H4 (cell line): ENCODE measurements at places on chromosomes 7 and 10. TPM values are rescaled to one million over a fixed set of nuclear protein-coding genes. Genes with fewer than 3 reads are reported as not detected.

- DNase-seq: no peak
Observed at GRCh38 chr10:69086001-69086509, 1.8 kb upstream of the SRGN start.

GRCh38 chr7:47627580-47628283 is 45.8 kb upstream of the TNS3 start:
- DNase-seq: no peak

GRCh38 chr10:124942317-124943169 is 620 bp downstream of the ZRANB1 start:
- no peak for DNase-seq

GRCh38 chr7:112596981-112597380 is 116.2 kb downstream of the LSMEM1 start:
- no peak for DNase-seq

GRCh38 chr7:136117539-136117938 is 140.4 kb upstream of the MTPN start:
- DNase-seq: no peak

GRCh38 chr7:132750096-132750495 is 173.8 kb upstream of the PLXNA4 start:
- DNase-seq: no peak

GRCh38 chr10:90804354-90804753 is 53.5 kb downstream of the HTR7 start:
- DNase-seq: no peak

GRCh38 chr7:121831351-121831750 is 41.6 kb upstream of the PTPRZ1 start:
- no peak for DNase-seq

- no peak for DNase-seq
Observed at GRCh38 chr10:24414597-24414996, 205.7 kb downstream of the KIAA1217 start.

GRCh38 chr10:77548157-77548556 is 89.5 kb downstream of the KCNMA1 start:
- DNase-seq: no peak

GRCh38 chr10:123284022-123284421 is 129.8 kb downstream of the BUB3 start:
- no peak for DNase-seq

- no peak for DNase-seq
Observed at GRCh38 chr10:123229927-123230630, 75.9 kb downstream of the BUB3 start.

LRRTM3 gene
- not detected in 2 replicates for total RNA-seq

TAS2R4 gene
- total RNA-seq: not detected in 2 replicates

IRF5 gene
- 2.6 and 8.0 TPM in 2 replicates for total RNA-seq

C7orf33 gene
- not detected in 2 replicates for total RNA-seq

DENND2A gene
- total RNA-seq: 0.77 and 1.7 TPM in 2 replicates

GIMAP8 gene
- not detected in 2 replicates for total RNA-seq
